ENCODE measurements at places on chromosomes 7 and 10. TPM values are rescaled to one million over a fixed set of nuclear protein-coding genes. Genes with fewer than 3 reads are reported as not detected.

The PLAU gene
- polyA plus RNA-seq = 15.8 TPM

The IFIT3 gene
- polyA plus RNA-seq = 0.12 TPM

- DNase-seq = no peak
Measured at GRCh38 chr7:137687556-137688265, 159.1 kb downstream of the DGKI start.

The RTKN2 gene
- 5.1 TPM for polyA plus RNA-seq

All from H1 (cell line).